Skeletal muscle cell (primary cell): ENCODE measurements at places on chromosomes 12 and 14.
A peak's percentile ranks its signal among the peaks of the same experiment; 100 is the strongest.

DNA sequence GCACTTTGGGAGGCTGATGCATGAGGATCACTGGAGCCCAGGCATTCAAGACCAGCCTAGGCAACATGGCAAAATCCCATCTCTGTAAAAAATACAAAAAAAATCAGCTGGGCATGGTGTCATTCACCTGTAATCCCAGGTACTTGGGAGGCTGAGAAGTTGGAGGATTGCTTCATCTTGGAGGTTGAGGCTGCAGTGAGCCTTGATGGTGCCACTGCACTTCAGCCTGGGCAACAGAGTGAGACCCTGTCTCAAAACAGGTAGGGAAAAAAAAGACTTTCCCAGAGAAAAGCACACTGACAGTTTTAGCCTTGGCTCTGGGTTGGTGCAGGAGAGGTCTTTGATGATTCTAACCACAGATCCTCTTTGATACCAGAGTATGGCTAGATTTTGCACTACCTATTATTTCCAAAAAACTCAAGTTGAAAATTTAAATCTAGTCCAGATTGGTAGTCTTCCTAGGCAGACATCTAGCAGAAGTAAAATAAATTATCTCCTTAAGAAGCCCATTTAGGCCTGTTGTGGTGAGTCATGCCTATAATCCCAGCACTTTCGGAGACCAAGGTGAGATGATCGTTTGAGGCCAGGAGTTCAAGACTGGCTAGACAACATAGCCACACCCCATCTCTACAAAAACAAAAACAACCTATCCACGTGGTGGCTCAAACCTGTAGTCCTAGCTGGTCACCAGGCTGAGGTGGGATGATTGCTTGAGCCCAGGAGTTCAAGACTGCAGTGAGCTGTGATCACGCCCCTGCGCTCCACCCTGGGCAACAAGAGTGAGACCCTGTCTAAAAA, 18.6 kb downstream of the LARP4 start:
- no peak for DNase-seq

- DNase-seq = no peak
These were observed 537.3 kb downstream of the TMTC2 start for GRCh38 chr12:83224012-83224411.

DNA sequence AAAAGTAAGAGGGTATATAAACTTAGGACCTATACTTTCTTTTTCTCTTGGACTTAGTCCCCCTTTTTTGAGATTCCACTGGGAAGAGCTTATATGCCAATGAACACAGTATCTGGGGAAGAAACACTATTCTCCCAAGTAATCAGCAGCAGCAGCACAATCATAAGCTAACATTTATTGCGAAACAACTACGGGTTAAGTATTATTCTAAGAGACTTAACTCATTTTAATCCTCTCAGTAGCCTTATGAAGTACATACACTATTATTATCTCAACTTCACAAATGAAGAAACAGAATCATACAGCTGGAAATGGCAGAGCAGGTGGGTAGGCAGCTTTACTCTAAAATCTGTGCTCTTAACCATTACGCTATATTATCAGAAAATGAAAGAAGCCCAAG, 27.9 kb downstream of the BAZ2A start:
- DNase-seq = no peak

- no peak for DNase-seq
These were observed 140.9 kb downstream of the ESRRB start for GRCh38 chr14:76516884-76517283.

- no peak for DNase-seq
These were observed 83.3 kb downstream of the PUS7L start for GRCh38 chr12:43675048-43675904.

DNA sequence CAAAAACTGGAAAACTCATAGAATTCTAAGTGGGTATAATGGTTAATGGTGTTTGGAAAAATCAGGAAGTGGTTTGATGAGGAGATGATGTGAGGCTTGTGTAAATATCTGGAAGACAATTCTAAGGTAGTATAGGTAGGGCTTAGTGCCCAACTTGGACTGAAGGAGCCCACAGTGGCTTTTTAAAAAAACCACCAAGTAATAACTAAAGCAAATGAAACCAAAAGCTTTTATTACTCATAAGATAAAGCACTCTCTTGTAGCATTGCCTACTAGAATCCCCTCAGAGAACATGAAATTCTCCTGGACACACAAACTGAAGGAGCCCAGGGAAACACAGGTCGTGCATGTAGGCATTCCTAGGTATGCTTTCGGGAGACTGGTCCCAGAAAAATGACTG, 324.5 kb downstream of the NELL2 start:
- no peak for DNase-seq

DNA sequence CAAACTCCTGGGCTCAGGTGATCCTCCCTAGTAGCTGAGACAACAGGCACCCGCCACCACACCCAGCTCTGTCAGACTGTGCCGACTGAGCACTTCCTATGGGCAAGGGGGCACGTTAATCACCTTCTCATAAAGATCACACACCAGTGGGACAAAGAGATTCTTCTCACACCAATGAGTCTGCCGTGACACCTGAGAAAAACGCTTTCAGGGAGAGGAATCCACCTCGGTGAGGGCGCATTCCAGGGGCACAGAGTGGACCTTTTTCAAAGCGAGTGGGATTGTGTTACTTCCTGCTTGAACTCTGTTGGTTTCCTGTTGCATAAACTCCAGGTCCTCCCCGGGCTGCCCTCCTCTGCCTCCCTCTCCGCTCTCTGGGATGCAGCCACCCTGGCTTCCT, 17.5 kb upstream of the SCARB1 start:
- DNase-seq = no peak

DNA sequence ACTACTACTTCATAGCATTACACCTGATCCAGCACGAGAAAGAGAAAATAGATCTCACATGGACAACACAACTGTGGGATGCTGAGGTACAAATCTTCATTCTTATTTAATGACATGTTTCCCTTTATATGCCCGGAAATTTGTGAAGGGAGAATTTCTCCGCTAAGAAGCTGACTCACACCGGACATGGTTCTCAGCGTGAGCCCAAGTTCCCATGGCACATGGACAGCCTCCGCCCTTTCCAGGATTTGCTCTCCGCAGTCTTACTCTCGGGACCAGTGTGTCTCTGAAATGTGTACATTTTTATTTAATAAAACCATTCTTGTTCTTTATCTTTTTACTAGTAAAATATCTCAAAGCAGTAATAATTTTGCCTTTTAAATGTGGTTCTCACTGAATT, 1154.8 kb downstream of the TMEM121 start:
- DNase-seq = no peak

- no peak for DNase-seq
These were observed 196.0 kb downstream of the DACT1 start for GRCh38 chr14:58833634-58834378.

DNA sequence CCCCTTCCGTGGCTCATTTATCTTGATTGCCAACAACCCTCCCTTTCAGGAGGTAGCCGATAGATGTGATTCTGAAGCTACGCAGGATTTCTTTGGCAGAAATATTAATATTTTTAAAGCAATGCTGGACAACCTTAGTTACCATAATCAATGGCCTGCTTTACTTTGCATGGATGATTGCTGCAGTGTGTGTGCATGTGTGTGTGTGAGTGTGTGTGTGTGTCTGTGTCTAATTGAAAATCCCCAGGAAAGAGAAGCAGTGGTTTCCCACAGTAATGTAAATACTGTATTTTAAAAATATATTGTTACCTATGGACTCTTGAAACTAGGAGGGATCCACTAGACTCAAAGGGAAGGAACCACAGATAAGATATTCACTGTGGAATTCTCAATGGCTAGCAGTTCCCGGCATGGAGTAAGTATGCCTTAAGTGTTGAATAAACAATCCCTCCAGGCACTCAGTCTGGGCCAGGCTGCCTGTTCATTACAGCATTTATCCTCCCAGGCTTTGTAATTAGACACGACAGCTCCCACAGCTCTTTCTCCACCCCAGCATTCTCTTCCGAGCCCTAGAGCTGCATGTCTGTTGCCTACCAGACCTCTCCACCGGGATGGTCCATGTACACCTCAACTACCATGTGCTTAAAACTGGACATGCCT, 22.5 kb upstream of the C14orf132 start:
- DNase-seq = no peak

- peak; percentile 23 for DNase-seq
These were observed 87.0 kb downstream of the SEC23A start for GRCh38 chr14:39015964-39016577.

DNA sequence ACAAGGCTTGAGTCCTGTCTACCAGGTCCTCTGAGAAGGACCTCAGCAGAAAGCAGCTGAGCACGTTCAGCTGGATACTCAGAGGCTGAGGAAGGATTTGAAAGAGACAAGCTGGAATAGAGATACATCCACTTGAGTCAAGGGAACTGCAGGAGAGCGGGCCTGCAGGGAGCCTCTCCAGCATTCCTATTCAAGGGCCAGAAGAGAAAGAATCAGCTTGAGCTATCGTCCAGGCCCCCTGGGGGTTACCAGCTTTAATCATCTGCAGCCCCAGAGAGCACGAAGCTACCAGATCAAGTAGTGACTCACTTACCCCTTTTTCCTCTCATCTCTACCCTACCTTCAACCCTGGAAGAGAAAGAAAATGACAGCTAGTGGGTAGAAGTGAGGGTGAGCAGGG, 80.9 kb downstream of the NDUFA12 start:
- DNase-seq = no peak

GRCh38 chr14:56694609-56695008, 115.0 kb downstream of the TMEM260 start:
- no peak for DNase-seq

GRCh38 chr14:92740440-92740839, 8.0 kb downstream of the LGMN start:
- no peak for DNase-seq

- DNase-seq = no peak
These were observed 52.0 kb downstream of the KLRG1 start for GRCh38 chr12:9041321-9041720.

DNA sequence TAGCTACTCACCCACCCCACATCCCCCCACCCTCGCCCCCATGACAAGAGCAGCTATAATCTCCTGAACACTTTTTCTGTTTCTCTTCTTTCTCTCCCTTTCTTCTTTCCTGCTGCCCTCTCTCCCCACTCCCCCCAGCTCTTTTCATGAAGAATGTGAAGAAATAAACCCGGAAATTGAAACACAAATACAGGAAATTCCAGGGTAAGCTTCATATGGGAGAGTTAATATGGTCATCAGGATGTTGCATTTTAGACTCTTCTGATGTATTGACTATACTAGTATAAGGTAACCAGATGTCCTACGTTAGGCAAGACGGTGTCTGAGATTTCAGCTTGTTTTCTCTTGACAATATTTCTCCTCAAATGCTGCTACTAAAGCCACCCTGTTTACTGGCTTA, 41.6 kb upstream of the LRIG3 start:
- DNase-seq = no peak

DNA sequence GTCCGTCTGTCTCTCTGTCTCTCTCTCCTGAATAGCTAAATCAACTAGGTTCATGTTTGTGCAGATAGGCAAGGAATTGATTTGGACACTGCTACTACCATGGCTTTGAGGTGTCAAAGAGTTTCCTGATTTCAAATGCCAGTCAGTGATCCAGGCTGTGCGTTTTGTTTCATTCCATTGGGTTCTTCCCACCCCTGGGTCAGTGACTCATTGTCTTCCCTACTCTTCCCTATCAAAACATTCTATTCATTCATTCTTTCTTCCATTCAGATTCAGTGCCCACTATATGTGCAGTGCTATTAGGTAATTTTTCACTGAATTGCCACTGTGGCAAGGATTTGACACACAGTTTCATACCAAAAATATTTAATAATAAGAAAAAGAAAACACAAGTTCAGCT, 50.4 kb downstream of the RPH3A start:
- DNase-seq = no peak

- DNase-seq = no peak
These were observed 28.9 kb upstream of the PPM1A start for GRCh38 chr14:60220084-60220483.

DNA sequence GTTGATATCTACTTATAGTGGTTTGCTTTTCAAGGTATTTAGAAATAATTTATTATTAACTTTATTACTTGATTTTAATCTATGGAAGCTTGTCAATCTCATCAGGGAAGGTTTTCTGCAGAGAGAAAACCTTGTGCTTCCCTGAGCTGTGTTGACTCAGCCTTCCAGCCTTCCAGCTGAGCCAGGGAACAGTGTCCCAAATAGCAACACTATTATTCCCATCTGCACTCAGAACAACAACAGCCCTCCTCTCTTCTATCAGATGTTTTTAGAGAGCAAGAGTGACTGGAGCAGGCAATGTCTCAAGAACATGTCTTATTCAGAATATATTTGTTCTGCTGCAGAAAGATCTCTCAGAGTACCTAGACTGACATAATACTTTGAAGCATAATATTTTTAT, 389.9 kb upstream of the GARIN6 start:
- no peak for DNase-seq

DNA sequence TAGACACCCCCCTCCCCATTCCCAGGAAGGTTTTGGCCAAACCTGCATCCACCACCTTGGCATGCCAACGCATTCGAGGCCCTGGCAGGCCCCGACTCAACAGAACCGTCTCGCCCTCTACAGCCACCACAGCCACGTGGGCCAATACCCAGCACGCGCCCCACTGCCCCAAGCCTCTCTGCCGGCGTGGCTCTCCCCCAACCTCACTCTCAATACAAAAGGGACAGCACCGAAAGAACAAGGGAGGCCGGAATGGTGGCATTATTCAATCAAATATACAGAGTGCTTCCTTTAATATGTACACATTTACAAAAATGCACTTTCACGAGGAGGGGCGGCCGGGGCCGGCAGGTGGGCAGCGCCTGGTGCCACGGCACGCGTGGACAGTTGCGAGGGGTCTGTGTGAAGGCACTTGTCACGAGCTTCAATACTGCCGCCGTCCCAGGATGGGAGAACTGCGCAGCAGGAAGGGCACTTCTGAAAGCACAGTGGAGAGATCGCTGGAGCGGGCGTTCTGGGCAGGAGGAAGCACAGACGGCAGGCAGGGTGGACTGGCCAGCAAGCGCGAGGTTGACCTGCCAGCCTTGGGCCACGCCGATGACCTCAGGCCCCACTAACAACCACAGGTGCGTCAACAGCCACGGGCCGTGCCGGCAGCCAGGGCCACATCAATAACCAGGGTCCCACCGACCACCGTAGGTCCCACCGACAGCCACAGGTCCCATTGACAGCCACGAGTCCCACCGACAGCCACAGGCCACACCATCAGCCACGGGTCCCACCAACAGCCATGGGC, 26.9 kb downstream of the JAG2 start:
- DNase-seq = no peak

- no peak for DNase-seq
These were observed 8.7 kb downstream of the HDAC7 start for GRCh38 chr12:47811072-47811396.

GRCh38 chr12:6923003-6923732, 4.6 kb upstream of the ATN1 start:
- no peak for DNase-seq

- DNase-seq = no peak
These were observed 161.3 kb upstream of the CAND1 start for GRCh38 chr12:67107751-67108269.

DNA sequence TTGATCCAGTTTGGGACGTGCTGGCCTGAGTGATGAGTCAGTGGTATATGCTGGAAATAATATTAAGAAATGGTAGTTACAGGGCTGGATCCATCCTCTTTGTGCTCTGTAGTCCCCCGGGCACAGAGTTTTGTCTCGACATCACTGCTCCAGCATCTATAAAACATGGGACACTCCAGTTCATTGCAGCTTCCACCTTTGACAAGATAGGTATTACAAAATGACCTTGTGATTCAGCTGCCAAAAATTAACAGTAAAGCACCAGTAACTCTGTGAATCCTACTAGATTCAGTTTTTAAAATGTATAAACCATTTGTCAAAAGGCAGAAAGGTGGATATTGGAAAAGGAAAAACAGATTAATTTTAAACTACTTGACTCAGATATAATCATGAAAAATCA, 14.6 kb upstream of the GNG2 start:
- DNase-seq = no peak

GRCh38 chr14:99275222-99275584, 3.2 kb upstream of the BCL11B start:
- no peak for DNase-seq
